ENCODE measurements at places on chromosomes 3 and 15. TPM values are rescaled to one million over a fixed set of nuclear protein-coding genes. Genes with fewer than 3 reads are reported as not detected.
A peak's percentile ranks its signal among the peaks of the same experiment; 100 is the strongest.

SYNPR gene
- not detected for total RNA-seq

- no peak for DNase-seq
Observed at GRCh38 chr3:33401781-33402180, 38.4 kb downstream of the UBP1 start.

STARD9 gene
- 12.2 TPM for total RNA-seq

DNA sequence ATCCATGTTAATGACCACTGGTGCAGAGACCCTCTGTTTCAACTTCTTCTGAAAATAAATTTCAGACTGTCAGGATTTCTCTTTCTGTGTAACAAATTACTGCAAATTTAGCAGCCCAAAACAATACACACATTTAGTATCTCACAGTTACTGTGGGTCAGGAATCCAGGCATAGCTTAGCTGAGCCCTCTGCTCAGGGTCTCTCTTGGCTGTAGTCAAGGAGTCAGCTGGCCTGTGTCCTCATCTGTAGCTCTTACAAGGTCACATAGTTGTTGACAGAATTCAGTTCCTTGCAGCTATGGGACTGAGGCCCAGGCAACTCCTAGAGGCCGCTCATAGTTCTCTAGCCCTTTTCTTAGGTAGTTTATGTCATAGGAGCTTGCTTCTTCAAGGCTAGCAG is 51.9 kb downstream of the NKIRAS1 start:
- DNase-seq: no peak

DNA sequence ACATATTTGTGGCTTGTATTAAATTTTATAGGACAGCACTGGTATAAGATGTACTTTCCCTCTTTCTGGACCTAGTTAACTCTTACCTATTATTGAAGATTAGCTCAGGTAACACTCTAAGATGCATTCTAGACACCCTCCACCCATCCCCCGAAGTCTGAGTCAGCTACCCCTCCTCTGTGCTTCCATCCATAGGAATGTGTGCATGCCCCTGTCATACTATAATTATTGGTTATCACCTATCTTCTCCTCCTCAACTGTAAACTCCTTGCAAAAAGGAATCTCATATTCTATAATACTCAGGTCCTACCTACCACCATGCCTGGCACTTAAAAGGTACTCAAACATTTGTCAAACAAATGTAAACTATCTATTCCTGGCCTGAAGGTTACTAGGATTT is 3.0 kb downstream of the PEAK1 start:
- DNase-seq: no peak

PLSCR2 gene
- not detected for total RNA-seq

ARNT2 gene
- total RNA-seq: 9.7 TPM

DNA sequence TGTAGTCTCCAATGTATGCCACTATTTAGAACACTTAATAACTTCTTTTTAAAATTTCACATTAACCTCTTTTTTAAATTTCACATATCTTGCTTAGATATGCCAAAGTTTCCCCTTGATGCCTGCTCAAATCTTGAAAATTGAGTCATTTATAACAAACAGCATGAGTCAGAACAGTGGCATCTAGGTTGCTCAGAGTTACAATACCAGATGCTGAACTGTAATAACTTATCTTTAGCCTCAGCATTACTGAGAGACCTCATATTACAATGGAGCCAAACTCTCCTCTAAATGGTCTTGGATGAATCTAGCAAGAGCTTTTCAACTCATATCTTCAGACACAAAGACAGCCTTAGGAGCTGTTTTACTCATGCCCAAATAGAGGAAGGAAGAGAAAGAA is 439.3 kb upstream of the ARPP21 start:
- DNase-seq: no peak

ROPN1 gene
- total RNA-seq: 0.54 TPM

GRCh38 chr15:52230073-52230472 is 38.9 kb upstream of the GNB5 start:
- no peak for DNase-seq

GRCh38 chr3:187987187-187987586 is 166.8 kb upstream of the LPP start:
- no peak for DNase-seq

TUBGCP5 gene
- total RNA-seq: 48.4 TPM

DNA sequence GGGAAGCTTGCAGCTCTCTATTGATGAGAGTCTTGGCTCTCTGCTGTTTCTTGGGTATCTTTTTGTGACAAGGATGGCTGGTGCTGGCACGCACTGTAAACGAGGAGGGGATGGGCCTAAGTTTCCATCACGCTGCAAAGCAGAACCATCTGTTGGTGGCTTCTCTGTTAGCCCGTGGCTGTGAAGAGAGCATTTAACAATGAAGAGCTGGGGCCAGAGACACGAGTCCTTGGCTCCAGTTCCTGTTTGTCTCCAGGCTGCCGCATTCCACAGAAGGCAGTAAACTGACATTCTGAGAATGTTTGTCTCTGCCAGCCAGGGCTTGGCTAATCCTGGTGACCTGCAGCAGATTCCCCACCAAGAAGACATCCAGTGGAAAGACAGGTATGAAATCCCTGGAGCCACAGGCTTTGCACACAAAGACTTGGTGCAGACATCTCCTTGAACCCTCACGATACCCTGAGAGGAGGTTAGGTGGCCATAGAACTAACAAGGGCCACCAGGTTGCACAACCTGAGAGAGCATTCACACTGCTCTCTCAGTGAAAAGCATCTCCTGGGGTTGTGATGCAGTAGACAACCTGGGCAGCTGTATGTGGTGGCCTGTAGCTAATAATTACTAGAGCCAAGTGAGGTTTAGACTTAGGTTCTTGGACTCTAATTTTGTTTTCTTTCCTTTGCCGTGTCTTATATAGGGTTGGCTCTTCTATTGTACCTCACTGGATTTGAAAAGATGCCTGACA is 130.9 kb downstream of the ASB7 start:
- no peak for DNase-seq

GRCh38 chr3:126026277-126026751 is 57.3 kb downstream of the ROPN1B start:
- DNase-seq: no peak

- no peak for DNase-seq
Observed at GRCh38 chr3:30680789-30681648, 74.6 kb downstream of the TGFBR2 start.

DNA sequence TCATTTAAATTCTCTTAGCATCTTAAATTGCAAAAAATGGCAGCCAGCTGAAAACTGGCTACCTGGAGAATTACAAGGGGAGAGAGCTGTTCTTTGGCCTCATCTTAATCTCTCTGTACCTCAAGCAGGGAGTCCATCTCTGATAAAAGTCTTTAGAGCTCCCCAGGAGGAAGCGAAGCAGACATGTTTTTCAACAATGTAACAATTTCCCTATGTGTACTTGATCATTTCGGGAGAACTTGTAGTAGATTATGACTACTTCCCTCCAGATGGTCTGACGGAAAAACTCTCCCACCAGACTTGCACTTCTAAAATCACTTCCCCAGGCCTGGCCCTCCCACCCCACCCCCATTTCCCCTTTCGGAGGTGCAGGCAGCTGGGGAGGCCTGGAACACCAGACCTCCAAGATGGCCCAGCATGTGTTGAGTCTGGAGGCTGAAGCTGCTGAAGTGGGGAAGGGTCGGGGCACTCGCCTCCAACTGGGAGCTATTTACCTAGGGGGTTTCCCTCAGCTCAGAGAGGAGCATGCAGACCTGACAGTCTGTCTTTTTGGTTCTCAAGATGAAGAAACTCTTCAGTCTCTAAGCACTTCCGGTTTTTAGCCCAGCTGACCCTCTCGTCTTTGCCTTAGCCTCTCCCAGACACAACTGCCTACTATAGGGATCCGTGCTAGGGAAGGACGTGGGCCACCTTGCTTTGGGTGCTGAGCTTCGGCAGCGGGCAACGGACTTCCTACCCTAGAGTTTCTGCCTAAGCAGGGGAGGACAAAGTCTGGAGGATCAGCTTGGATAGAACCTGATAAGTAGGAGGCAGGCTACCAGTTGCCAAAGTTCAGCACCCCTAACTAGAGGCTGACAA is 164.0 kb upstream of the TBL1XR1 start:
- no peak for DNase-seq

TOMM70 gene
- total RNA-seq: 53.6 TPM

C3orf80 gene
- total RNA-seq: not detected

DNA sequence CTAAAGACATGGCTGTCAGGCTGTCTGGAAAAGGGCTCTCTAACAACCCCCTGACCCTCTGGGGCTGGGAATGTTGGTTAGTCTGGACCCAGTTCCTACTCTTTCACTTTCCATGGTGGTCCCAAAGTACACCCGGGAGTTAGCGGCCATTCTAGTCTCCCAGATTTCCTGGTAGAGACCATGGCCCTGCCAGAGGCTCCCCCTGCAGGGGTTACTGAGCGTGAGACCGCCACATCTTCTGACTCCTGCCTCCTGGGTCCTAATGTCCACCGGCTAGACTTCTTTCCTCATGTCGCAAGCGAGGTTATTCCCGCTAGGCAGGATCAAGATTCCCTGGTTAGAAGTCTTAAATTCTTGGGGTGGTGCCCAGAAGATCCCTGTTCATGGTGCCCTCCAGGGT is 540.0 kb upstream of the ROBO1 start:
- no peak for DNase-seq

DNA sequence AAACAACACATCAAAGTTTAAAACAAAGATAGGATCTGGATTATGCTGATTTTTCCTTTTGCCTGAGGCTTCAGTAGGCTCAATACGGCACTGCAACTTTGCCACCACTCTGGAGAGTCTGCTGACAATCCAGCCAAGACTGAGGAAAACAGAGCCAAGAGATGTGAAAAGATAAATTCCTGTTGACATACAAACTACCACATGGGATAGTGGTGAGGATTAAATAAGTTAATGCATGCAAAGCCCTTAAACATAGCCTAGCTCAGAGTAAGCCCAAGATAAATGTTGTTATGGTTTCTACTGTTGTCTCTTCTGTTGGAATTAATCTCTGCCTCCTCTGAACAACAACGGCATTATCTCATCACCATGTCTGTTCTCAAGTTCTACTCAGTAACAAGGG is 245.9 kb upstream of the LMCD1 start:
- DNase-seq: no peak

GRCh38 chr15:64105113-64105704 is 9.4 kb downstream of the SNX1 start:
- peak; percentile 60 for DNase-seq

DNA sequence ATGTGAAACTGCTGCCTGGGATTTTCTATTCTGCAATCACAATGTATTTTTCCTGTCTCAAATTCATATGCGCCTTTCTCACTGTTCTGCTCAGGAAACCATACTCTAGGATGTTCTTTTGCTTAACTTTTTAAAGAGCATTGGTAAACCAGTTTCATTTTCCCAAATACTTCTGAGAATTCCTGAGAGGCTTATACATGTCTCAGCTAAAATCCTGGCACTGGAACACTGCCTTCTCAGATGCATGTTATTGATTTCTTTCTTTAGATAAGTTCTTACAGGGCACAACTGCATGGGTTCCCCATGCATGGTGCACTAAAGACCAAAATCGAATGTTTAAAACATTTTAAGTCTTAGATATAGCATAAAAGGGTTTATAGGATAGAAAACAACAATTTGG is 178.3 kb upstream of the PLSCR5 start:
- no peak for DNase-seq

GRCh38 chr3:72663429-72663828 is 184.8 kb downstream of the SHQ1 start:
- DNase-seq: no peak

DNA sequence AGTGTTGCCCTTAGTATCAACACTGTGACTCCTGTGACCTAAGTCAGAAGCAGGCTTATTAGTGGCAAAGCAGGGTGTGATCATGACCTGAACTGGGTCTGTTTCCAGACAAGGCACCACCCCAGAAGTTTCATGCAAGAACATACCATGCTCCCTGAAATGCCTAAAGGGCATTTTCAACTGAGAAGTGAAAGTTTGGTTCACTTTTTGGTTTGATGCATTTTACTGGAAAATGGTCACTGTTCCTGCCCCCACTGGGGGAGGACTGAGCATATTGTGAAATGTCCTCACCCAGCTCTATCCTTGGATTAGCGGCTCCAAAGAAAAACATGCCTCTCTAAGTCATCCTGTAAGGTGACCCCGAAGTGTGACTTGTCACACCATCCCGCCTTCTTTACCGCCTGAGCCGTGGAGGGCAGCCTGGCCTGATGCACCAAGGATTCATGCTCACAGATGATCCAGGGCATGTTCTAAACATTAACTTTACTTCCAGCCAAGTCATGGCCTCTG is 3.1 kb upstream of the FAM240A start:
- DNase-seq: peak; percentile 19

DNA sequence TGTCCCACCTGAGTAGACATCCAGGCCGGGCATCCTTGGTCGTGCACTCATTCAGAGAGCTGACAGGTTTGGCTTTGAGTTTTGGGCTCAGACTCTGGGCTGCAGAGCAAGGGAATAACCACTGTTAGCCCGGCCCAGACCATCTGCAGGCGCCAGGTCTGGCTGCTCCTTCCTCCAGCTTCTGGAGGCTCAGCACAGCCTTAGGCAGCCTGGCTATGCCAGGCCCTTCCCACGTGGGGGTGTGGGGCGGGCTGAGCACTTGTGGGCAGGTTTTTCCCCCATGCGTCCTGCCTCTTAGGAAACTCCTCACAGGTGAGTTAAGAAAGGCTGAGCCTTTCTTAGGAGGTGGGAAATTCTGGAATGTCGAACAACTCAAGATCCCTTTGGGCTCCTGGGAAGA is 11.2 kb downstream of the PLA2G4B start:
- peak; percentile 81 for DNase-seq

DNA sequence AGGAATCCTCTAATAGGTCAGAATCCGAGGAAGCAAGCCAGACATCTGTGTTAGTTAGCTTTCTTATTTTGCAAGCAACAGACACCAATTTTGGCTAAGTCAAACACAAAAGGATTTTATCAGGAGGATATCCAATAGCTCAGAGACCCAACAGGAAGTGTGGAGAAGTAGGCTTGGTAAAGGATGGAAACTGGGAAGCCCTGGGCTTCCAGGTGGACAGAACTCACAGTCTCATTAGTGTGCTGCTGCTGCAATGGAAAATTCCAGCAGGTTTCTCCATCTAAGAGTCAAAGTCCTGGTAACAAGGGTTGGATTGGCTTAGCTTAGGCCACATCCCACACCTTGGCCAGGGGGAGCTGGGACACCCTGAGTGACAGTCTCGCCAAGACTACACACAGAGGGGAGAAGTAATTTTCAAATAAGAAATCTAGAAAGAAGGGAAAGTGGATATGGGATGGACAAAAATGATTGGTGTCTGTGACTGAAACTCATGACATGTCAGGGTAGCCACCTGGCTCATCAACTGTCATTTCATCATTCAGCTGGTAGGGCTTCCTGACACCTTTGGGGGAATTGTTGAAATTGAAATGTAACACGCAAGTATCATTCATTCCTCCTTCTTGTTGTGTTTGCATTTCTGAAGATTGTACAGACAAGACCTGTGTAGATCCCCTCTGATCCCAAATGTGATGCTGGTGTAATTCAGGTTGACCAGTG is 158.6 kb downstream of the THSD4 start:
- DNase-seq: no peak

AP3B2 gene
- 2.1 TPM for total RNA-seq

CILP gene
- 2.1 TPM for total RNA-seq

XCR1 gene
- total RNA-seq: not detected

FBXO40 gene
- total RNA-seq: not detected

SLC24A5 gene
- not detected for total RNA-seq

ITIH4 gene
- 3.9 TPM for total RNA-seq

THRB gene
- total RNA-seq: 14.9 TPM

- DNase-seq: no peak
Observed at GRCh38 chr3:38396861-38397260, 50.3 kb downstream of the XYLB start.

MYLK gene
- 42.6 TPM for total RNA-seq

ABHD17C gene
- total RNA-seq: 9.5 TPM

SNX22 gene
- total RNA-seq: 132 TPM
